ENCODE measurements at places on chromosomes 2 and 18.

DNA sequence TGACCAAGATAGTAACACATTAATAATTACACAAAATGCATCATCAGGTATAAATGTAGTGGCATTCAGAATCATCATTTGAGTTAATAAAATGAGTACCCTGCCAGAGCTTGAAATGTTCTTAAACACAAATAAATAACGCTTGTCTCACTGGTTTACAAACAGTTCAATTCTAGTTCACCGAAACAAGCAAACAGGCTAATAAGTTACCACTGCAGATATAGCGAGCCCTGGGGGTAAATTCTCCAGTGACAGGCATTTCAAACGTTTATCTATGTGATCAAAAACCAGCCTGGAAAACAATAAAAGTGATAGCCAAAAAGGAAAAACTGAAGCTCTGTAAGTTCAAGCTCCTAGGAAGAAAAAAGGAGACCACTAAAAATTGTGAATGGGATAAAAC lies 152.6 kb downstream of the THADA start:
- DNase-seq = no peak

DNA sequence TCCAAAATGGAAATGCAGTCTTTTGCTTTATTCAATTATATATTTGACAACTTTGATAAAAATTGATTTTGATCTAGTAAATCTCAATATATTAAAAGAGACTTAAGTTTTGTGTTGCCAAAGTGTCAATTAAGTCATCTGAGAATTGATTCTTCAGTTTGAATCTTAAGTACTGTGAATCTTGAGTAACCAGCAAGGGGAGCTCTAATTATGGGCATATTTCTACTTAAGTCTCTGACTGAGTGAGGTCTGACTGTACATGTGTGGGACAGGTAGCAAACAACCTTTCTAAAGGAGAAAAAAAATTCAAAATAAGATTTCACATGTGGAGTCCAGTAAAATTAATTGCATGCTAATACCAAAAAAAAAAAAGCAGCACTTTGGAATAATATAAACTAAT lies 503.7 kb upstream of the SLC8A1 start:
- DNase-seq = no peak

DNA sequence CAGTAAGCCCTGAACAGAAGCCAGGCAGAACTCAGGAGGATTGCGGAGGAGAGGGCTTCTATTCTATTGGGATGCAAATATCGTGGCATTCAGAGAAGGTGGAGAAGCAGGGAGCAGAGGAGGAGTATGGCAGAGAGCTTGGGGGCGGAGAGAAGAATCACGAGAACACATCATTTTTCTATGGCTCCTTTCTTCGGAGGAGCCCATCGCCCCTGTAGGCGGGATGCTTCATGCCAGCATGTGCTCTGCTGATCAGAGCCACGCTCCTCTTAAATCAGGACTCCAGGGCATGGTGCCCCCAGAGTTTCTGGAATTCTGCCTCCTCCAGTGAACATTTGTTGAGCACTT lies 71.1 kb downstream of the CIB4 start:
- no peak for DNase-seq

GRCh38 chr2:129318581-129319421 lies 660.7 kb upstream of the RAB6C start:
- DNase-seq = no peak

GRCh38 chr2:200275295-200276013 lies 31.0 kb upstream of the SPATS2L start:
- DNase-seq = no peak

GRCh38 chr2:55163274-55163721 lies 68.8 kb downstream of the CLHC1 start:
- DNase-seq = no peak

DNA sequence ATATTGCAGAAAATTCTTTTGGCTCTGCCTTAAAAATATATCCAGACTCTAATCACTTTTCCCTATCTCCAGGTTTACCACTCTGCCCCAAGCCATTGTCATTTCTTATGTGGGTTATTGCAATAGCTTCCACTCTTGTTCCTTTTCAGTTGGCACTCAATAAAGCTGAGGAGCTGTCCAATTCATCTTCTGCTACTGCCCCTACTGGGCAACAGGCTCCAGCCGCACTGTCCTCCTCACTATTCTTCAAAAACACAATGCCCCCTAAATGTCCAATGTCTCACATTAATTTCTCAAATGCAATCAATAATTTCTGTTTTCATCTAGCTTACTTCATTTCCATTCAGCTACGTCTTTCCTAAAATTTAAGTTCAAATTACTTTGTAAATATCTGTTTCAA lies 1262.5 kb upstream of the CDH2 start:
- DNase-seq = no peak

GRCh38 chr2:209334188-209335017 lies 89.4 kb upstream of the MAP2 start:
- peak; percentile 13 for DNase-seq

GRCh38 chr2:120764991-120765677 lies 29.5 kb downstream of the GLI2 start:
- no peak for DNase-seq

DNA sequence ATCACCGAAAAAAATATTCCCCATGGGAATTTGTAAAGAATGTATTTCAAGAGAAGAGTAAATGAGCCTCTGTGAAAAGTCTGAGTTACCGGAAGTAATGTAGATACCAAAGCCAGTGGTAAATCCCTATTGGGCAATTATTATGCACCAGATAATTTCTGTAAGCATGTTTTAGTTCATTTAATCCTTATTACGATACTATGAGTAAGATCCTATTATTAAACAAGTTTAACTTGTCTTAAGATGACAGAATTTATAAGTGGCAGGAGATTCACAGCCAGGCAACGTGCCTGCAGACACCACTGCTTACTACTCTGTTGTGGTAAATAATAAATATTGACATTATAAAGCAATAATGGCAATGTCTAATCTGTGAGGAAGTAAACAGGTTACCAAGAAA lies 280.8 kb upstream of the RGPD4 start:
- no peak for DNase-seq

GRCh38 chr18:50287028-50287440 lies 458 bp downstream of the CXXC1 start:
- DNase-seq = no peak

DNA sequence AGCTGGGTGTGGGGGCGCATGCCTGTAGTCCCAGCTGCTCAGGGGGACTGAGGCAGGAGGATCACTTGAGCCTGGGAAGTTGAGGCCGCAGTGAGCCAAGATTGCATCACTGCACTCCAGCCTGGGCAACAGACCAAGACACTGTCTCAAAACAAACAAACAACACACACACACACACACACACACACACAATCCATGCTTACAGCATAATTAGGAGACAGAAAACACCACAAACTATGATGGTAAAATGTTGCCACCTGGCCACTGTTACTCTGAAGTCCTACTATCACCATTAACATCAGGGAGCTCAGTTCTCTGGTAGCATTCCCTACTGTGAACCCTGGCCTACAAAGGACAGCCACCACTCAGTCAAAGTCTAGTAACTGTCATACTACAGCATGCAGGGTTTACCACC lies 18.3 kb downstream of the DNPEP start:
- no peak for DNase-seq

GRCh38 chr2:99679518-99679917 lies 189.7 kb upstream of the REV1 start:
- DNase-seq = no peak

DNA sequence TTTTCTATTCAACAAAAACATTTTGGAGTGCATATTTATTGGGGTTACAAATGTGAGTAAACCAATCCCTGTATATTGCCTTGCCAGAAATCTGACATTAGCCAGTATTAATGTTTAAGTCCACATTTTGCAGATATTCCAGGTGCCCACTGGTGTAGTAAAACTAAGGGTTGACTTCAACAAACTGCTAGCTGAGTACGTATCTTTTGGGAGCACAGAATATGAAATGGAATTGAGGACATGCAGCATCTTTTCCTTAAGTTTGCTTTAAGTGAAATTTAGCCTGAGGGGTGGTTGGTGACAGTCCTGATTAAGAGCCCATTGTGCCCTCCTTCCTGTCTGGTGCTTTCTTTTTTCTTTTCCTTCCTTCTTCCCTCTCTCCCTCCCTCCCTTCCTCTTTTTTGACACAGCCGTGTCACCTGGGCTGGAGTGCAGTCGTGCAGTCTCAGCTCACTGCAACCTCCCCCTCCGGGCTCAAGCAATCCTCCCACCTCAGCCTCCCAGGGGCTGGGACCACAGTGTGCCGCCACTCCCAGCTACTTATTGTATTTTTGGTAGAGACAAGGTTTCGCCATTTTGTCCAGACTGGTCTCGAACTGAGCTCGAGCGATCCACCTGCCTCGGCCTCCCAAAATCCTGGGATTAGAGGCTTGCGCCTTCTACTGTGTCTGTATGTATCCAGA lies 1.6 kb downstream of the NUP35 start:
- DNase-seq = no peak

DNA sequence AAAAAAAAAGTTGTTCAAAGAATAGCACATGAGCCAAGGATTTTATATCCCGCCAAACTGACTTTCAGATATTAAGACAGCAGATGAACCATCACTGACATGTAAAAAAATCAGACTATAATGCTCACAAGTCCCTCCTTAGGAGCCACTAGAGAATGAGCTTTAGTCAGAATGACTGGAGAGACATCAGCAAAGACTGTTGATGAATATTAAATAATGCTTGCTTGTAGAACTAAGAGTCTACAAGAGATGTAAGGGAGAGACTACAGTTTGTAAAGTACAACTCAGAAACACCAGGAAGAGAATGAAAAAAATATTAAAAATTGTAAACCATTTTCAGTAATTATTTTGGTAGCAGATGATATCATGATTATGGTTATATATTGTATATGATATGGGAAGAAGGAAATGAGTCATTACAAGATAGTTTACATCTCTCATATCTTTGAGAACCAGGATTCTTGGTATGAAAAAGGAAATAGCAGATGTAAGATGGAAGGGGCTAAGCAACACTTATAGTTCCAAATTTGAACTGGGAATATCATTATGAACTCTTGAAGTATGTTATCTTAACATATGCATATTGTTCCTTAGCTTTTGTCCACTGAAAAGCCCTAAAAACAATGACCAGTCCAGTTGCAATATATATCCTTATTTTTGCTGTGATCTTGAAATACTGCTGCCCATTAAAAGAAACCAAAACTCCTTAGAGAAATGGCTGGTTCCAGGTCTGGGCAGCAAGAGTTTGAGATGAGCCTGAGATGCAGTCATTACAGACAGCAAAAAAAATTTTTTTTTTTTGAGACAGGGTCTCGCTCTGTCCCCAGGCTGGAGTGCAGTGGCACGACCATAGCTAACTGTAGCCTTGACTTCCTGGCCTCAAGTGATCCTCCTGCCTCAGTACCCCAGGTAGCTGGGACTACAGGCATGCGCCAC lies 55.7 kb downstream of the PTPN2 start:
- no peak for DNase-seq

DNA sequence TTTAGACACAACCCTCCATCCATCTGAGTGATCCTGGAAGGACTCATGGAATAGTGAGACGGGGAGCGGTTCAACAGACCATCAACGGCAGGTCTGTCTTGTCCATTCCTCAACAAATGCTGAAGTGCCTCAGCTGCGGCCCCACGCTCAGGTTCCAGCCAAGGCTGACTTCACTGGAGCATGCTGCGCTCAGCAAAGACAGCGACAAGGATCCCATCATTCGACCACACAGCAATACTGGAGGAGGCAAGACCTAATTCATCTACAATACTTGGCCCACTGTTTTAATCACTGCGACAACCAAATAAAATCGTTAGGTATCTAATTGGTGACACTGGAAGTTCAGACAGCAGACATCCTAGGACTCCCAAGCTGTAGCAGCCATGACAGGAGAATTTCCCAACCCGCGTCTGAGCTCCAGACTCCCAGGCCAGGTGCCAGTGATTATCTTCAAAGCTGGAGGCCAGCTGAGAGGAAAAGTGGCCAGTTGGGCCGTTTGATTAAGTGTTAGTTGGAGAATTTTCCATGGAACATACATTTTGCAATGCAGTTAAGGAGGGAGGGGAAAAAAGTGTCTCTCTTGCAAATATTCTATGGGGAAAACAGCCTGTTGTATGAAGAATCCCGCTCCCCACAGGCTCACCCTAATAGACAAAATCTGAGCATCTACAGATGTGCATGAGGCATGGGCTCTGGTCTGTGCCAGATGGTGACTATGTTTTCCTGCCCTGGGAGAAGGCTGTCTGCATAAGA lies 92.5 kb upstream of the SLC35G4 start:
- no peak for DNase-seq

- DNase-seq = no peak
Observed at GRCh38 chr2:205673312-205673711, 9.0 kb upstream of the NRP2 start.

DNA sequence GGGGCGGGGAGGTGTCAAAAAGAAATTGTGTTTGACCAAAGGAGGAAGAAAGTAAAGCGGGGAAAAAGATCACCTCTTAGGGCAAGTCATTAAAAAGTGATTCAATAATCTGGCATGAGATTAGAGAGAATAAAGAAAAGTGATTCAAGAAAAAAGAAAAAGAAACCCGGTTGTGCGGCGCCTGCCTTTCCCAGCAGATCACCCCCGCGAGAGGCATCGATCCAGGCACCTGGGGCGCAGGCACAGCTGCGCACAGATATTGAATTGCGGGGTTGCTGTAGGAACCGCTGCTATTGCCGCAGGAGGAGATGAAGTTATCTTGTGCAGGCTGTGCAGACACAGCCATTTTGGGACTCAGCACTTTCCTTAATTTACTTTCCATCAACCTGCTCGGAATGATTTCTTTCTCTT lies 71.2 kb downstream of the PLB1 start:
- DNase-seq = no peak

DNA sequence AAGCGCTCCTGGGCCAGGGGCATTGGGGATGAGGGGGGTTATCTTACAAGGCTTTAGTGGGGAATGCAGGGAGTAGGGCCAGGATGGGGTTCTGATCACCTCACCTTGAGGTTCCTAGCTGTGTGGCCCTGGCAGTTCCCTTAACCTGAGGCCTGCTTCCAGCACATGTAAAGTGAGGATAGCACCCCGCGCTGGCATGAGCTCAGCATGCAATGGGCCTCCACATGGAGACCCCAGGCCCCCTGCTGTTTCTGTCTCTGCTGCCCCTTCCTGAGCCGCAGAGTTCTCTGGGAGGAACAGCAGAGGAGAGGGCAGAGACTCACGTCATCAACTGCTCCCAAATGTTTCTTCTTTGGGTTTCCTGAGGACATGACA lies 8.6 kb upstream of the TEX51 start:
- no peak for DNase-seq

DNA sequence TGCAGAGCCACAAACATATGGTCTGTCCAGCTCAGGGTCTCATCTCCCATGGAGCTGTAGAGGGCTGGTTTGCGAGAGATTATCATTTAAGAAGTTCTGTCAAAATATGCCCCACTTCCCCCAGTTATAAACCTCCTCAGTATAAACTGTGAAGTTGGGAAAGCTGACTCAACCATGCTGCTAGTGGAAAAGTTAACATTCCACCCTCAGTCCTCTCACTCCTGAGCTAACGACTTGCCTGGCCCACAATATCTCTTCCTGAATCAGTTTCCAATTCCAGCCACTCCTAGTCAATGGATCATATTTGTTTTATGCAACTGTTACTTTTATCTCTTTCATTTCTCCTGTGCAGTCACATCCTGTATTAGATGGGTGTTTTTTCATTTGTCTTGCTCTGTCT lies 326.2 kb downstream of the SETBP1 start:
- DNase-seq = no peak

DNA sequence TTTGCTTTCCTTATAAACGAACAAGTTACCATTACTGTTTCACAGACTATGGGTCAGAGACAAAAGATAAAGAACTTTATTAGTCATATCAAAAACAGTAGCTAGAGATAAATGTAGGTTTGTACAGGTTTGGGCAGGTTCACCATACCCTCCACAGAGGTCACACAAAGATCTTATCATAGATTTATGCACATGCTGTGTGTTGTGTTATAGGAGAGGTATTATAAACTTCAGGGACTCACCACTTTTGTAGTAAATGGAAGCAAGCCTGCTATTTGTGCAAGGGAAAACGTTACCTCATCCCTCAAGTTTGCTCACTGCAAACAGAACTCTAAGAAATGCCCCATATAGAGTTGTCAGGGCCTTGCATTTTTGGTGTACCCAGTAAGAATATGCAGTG lies 584.5 kb upstream of the LRRTM1 start:
- no peak for DNase-seq
